ENCODE measurements at places on chromosomes 4 and X.

DNA sequence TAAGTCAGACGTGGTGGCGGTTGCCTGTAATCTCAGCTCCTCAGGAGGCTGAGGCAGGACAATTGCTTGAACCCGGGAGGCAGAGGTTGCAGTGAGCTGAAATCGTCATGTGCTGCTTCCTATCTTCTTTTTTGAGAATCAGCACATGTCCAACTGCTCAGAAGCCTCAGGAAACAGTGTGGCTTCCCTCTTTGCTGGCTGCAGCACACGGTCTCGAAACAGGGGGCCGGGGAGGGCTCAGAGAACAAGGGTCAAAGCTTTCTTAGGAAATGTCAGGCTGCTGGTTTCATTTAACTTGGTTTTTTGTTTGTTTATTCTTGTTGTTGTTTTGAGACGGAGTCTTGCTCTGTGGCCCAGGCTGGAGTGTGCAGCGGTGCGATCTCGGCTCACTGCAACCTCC lies 31.3 kb downstream of the CRLF2 start:
- DNase-seq: no peak

GRCh38 chrX:617891-618290 lies 12.7 kb upstream of the SHOX start:
- no peak for DNase-seq

GRCh38 chr4:165677081-165677480 lies 196.0 kb upstream of the TLL1 start:
- DNase-seq: no peak

GRCh38 chr4:143184217-143184502 lies 557 bp upstream of the USP38 start:
- no peak for DNase-seq

GRCh38 chr4:187569871-187570270 lies 425.7 kb upstream of the ZFP42 start:
- DNase-seq: no peak

DNA sequence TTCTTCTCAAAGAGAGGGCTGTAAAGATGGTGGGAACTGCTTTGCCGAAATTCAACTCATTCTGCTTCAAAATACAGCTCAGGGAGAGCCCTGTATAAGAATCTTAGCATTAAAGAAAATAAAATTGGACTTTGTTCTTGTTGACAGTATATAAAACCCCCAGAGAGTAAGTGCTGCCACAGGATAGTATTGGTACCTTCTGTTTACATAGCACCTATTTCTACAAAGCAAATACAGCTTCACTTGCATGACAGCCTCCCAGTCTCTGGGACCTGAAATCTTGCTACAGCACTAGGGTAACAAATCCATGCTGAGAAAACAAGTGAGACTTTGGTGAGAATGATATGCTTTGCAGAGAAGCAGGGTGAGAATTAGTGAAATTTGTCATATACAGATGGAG lies 428.6 kb downstream of the ADGRL3 start:
- DNase-seq: no peak

DNA sequence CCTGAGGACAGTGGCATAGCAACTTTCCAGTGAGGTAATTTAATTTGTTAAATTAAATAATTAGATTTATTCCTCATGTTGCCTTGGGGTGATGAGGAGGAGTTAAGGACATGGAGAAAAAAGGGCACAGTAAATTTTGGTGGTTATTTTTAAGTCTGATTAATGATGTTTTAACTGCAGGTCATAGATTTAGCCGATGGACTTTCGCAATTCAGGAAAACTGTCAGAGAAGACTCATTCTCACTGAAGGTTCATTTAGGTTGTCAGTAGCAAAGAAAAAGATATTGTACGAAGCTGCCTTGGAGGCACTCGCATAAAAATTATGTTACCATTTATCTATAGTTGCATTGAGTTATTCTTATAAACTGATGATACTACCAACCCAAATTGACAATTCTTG lies 164.2 kb upstream of the PITX2 start:
- DNase-seq: no peak

DNA sequence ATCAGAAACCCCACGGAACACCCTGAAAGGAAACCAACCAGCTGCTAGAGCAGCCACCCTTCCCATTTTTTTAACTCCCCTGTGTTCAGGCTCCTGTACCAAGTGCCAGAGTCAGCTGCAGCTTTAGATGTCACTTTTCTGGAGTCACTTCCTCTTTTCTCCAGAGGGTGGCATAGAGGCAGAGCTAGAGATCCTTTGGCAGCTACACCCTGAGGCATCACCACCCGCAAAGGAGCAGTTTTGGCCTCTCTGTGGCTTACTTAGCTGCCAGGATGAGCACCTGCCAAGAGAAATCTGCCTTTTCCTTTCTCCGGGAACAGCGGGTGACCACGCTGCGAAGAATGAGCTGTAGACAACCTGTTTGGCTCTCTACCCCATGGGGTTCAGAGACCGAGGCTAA lies 58.0 kb upstream of the CHRDL1 start:
- DNase-seq: no peak

DNA sequence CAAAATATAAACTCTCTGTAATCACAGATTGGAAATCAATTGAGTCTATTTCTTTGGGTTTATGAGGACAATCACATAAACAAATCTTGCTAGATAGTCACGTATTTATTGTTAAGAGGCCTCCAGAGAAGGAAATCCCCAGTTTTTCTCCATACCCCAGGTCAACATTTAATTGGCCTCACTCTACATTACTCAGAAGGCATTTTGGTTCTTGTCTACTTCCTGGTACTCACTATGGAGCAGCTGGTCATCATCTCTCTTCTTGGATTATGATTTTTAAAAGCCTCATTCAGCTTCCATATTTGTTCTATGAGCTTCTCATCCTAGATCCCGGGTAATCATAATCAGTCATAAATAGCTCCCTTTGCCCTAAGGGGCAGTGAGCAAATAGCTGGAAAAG lies 81.6 kb upstream of the LNX1 start:
- no peak for DNase-seq

DNA sequence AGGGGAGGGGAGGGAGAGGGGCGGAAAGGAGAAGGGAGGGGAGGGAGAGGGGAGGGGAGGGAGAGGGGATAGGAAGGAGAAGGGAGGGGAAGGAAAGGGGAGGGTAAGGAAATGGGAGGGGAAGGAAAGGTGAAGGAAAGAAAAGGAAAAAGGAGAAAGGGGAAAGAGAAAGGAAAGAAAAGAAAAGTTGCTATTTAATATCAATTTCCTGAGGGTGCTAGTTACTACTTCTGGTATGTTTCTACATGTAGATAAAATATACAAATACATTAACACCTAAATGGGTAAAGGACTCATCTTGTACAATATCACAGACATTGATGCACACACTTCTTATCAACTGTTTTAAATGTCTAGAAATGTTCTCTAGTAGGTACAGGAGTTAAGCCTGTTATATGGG lies 22.6 kb downstream of the ANXA5 start:
- no peak for DNase-seq

- DNase-seq: no peak
These were observed 80.1 kb downstream of the RAP1GDS1 start for GRCh38 chr4:98341309-98341708.

DNA sequence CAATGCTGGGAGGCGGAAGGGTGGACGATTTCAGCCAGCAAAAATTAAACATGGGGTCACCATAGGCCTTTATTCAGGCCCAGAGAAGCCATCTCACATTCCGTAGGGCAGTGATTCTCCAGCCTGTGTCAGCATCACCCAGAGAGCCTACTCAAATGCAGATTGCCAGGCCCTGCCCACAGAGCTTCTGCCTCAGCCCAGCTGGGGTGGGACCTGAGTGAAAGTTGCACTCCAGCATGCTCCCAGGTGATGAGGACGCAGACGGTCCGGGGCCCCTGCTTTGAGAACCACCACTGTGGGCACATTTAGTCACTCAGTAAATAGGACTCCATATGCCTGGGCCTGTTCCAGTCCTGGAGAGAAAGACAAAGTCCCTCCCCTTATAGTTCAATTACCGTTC lies 12.4 kb upstream of the C4orf50 start:
- DNase-seq: no peak

DNA sequence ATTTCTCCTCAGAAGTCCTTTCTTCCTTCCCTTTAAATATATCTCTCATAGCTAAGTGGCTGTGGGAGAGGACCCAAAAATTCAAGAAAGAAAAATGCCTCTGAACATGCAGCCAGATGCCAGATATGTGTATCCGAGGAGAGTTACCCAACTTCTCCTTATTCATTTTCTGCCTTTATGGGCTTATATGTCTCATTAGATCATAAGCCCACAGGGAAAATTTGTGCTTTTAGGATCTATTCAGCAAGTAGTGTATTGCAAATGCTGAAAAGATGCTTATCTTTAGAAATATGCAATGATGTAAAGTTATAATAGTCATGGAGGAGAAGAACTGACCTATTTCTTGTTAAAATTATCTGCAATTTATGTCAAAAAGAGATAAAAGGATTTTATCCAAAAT lies 371.8 kb upstream of the NOCT start:
- no peak for DNase-seq

DNA sequence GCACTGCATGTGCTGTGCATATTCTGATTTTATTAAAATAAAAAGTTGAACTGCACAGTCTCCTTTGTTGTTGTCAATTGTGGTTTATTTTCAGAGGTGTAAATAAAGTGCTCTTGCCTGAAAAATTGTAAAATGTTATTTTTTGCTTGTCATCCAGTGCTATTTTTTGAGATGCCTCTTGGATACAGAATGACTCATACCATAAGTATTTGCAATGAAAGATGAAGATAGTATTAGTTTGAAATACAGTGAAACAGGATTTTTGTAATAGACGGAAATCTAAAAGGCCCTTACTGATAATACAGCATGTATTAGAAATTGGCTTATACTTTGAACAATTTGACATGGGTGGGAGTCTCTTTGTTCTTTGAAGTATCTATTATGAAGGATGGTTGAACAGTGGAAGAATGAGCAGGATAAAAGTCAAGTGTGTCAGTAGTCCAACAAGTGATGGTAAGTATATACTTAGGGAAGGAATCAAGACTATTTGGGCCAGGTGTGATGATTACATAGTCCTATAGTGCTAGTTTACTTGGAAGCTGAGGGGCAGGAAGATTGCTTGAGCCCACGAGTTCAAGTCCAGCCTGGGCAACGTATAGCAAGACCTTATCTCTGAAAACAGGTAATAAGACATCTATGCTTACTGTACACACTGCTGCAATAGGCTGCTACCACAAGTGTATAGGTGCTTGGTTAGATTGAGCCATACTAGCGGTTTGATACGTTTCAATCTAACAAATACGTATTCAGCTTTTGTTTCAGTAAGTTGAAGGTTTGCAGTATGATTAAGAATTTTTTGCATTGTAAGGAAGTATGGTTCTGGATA lies 16.4 kb downstream of the DDX3X start:
- no peak for DNase-seq

DNA sequence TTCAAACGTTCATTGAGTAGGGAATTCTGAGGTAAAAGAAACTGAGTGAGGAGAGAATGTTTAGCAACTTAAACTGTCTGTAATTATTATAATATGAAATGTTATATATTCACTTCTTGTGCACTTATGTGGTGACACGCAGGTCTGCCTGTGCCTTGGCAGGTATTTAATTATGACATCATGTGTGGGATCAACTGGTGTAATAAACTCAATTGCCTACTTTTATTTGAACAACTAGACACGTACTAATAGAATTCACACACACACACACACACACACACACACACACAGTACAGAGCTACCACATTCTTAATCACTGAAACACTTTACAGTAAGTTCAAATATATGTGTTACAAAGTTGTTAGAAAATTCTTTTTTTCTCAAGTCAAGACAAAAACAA lies 20.7 kb upstream of the SLC25A31 start:
- DNase-seq: no peak

DNA sequence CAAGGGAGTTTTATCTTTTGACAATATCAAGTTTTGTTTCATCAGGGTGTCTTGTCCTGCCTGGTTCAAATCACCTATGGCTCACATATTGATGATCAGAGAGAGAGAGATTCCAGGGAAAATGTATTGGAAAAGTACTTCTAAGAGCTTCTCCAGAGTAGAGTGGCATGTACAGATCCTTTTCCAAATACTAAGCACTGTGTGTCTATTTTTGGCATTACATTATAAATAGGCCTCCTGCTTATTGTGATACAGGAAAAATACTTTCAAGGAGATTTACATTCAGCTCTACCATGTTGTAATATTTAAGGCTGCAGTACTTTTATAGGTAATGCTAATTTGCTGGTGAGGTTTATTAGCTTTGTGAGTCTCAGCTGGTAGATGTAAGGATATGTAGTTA lies 100.8 kb downstream of the DCK start:
- no peak for DNase-seq

GRCh38 chr4:25377572-25378436 lies 741 bp downstream of the ANAPC4 start:
- DNase-seq: no peak

DNA sequence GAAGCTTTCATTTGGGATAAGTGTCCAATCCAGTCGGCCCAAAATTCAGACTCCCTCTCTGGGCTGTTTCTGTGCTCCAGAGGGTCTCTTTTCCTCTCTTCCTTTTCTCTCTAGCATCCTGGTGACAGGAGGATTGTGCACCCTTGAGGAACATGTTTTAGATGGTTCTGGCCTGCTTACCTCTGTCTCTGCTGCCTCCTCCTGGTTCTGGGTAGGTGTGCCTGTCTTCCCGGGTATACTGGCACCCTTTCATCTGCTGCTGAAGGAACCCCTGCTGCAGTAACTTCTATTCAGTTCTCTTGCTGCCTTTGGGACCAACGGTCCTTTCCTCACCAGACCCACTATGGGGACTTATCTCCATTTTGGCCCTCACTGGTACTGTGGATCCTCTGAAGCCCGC lies 53.2 kb downstream of the HMGB2 start:
- no peak for DNase-seq

GRCh38 chr4:65635051-65635821 lies 35.1 kb downstream of the EPHA5 start:
- DNase-seq: no peak

- no peak for DNase-seq
These were observed 26.8 kb upstream of the SCD5 start for GRCh38 chr4:82825425-82825824.

DNA sequence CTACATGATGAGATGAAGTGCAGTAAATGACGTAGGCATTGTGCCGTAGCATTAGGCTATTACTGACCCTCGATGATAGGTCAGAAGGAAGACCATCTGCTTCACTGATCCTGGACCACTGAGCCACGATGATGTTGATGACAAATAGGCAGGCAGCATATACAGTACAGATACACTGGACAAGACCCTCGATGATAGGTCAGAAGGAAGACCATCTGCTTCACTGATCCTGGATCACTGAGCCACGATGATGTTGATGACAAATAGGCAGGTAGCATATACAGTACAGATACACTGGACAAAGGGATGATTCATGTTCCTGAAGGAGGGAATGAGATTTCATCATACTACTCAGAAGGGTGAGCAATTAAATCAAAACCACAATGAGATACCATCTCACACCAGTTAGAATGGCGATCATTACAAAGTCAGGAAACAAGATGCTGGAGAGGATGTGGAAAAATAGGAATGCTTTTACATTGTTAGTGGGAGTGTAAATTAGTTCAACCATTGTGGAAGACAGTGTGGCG lies 50.9 kb downstream of the BEND4 start:
- DNase-seq: no peak

DNA sequence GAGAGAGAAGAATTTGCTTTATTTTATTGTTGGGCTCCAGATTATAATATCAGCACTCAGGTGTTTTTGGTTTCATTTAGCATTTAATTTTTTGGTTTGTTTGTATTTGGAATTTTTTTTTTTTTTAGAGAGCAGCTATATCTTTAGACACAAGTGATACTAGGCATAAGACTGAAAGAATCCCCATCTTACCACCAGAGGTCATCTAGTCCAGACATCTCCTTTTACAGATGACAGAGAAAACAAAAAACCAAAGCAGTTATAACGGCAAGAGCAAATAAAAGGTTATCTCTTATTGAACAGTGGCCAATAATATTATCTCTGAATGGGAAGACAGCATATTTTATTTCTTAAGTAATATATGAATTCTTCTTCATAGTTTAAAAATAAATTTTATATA lies 22.8 kb downstream of the USP38 start:
- DNase-seq: no peak

Measured in GM19239 (cell line).